ENCODE measurements at places on chromosomes 5 and 9.

- no peak for DNase-seq
Observed at GRCh38 chr9:31799953-31800609, 584.4 kb upstream of the ACO1 start.

DNA sequence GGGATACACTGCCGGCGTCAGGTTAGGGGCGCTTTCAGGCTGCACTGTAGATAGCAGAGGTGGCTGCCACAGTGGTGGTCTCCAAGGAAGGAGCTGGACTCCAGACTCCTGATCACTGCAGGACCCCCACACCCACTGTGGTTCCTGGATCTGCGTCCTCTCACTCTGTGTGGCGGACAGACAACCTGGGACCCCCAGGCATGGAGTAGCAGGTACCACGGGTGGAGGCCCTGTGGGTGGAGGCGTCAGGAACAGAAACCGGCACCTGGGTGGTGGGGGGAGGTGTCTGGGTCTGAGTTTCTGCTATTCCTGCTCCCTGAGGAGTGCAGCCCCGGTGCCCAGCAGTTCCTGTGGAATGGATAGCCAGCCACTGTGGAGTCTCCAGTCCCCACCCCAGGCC is 75.1 kb upstream of the PCAT7 start:
- DNase-seq: no peak

DNA sequence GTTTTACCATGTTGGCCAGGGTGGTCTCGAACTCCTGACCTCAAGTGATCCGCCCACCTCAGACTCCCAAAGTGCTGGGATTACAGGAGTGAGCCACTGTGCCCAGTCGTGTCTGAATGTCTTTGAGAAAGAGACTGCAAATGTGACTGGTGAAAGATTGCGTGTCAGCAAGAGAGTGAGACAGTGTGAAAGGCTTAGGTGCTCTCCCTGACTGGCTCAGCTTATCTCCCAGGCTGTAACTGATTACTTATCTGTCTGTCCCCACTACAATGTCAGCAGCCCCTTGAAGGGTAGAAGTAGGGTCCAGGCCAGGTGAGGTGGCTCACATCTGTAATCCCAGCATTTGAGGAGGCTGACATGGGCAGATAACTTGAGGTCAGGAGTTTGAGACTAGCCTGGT is 3.4 kb upstream of the FGFR4 start:
- DNase-seq: no peak

GRCh38 chr5:116559673-116560164 is 14.9 kb downstream of the SEMA6A start:
- no peak for DNase-seq

- DNase-seq: no peak
Observed at GRCh38 chr5:124328201-124328600, 418.2 kb downstream of the ZNF608 start.

DNA sequence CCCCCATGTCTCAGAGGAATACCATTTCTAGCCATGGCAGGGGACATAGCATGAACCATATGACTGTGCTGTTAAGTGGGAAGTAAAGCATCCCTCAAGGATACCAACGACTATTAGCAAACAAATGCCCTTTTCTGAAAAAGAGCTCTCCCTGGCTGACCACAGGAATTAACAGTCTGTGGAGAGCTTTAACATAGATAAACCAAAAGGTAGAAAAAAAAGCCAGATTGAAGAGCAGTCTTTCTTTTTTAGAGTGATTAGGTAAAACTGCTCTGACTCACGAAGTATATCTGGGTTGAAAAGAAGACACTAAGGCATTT is 532.7 kb upstream of the DMAC1 start:
- no peak for DNase-seq

DNA sequence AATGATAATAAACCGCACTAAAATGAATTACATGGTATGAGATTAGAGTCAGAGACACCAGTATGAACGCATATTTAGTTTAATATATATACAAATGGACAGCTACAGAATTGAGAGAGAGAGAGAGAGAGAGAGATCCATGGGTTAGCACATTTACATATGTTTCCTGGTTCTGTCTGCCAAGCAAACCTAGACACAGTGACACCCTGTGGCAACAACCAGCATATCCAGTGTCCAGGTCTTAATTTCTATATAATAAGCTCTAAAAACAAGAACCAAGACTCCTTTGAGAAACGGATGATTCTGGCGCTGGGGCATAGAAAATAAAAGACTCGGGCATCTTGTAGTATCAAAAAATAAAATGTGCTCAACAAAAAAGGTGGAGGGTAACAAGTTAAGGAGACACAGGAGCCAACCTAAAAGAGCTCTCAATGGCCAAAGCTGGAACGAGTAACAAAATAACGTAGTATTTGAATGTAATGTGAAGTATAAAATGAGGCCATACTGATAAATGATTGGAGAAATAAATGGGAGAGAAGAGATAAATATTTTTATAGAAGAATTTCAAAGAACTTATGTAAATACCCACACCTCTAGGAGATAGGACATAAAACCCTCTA is 84.5 kb downstream of the RFX3 start:
- peak; percentile 17 for DNase-seq

DNA sequence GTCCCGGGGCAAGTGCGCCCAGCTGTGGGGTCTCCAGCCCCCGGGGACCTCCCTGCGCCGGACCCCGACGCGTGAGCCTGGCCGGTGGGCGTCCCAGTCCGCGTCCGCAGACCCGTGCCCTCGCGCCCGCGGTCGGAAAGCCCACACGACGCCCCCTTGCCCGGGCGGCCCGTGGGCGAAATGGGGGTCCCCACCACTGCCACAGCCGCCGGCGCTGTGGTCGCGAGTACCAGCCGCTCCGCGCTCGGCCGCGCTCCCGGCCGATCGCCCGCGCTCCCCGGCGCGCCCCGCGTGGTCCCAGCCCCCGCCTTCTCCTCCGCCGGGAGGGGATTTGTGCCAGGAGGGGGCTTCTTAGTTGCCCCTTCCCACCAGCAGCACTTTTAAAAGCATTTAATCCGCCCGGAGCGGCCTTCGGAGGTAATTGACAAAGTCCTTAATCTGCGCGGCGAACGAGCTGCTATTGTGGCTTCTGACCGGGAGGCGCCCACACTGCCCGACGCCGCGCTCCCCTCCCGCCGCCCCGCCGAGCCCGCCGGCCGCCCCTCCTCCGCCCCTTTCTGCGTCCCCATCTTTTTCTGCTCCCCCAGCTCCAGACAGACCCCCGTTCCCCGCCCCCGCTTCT is 469 bp upstream of the FIBCD1 start:
- no peak for DNase-seq

- DNase-seq: no peak
Observed at GRCh38 chr9:17025281-17025680, 109.6 kb upstream of the CNTLN start.

DNA sequence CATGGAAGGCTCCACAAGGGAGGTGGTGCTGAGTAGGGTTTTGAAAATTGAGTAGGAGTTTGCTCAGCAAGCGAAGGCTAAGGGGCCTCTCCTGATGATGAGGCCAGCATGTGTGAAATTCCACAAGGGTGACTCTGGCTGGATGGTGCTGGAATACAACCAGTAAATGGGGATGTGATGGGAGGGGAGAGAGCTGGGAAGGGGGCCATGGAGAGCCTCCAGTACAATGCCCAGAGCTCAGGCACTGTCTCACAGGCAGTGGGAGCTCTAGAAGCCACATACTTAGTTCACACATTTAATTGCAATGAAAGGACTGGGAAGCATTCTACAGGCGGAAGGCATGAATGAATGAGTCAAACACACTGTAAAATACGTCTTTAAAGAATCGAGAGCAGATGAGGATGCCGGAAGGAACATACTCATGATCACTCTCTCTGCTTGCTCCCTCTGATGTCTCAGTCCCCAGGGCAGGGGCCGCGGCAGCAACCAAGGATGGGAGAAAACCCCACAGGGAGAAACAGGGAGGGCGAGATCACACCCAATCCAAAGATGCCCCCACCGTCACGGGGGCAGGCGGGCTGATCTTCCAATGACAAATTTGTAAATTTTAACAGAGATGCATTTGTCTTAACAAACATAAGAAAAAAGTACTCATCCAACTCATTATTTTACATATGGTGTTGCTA is 261.0 kb downstream of the NSG2 start:
- no peak for DNase-seq

- DNase-seq: no peak
Observed at GRCh38 chr9:92644278-92644677, 25.7 kb downstream of the IPPK start.

DNA sequence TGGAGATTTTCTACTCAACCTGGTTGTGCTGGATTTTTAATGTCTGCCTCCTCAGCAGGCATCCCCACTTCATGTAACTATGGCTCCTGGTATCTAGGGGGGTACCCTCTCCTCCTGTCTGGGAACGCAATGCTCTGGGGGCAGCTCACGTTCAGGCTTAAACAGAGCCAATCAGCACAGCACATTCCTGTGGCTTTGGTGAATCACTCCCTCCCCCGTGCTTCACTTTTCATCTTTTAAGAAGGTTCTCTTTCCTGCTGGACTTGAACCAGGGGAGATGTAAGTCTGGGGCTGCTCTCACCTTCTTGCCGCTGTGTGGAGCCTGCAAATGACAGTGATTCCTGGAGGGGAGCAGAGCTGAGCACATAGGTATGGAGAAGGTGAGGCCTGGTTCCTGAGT is 101.2 kb downstream of the MSX2 start:
- no peak for DNase-seq

- no peak for DNase-seq
Observed at GRCh38 chr5:144812763-144813162, 642.1 kb downstream of the KCTD16 start.

GRCh38 chr5:141603923-141604717 is 14.7 kb downstream of the DIAPH1 start:
- no peak for DNase-seq

DNA sequence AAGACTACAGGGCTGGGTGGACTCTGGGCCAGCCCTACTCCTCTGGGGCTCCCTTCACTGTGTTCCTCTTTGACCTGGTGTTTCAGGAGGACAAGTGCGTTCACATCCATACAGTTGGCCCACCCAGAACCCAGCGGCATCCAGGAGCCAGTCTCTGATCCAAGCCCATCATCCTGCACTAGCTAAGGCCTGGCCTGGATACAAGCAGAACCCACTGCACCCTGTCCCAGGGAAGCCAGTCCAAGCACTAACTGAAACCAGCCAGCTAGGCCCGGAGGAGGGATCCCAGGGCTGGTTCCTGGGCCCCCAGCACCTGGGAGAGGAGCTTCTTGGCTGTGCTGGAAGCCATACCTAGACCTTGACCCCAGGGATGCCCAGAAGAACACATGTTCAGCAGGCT is 4.1 kb upstream of the GBGT1 start:
- DNase-seq: peak; percentile 41

- DNase-seq: no peak
Observed at GRCh38 chr5:51598026-51598425, 214.8 kb downstream of the ISL1 start.

DNA sequence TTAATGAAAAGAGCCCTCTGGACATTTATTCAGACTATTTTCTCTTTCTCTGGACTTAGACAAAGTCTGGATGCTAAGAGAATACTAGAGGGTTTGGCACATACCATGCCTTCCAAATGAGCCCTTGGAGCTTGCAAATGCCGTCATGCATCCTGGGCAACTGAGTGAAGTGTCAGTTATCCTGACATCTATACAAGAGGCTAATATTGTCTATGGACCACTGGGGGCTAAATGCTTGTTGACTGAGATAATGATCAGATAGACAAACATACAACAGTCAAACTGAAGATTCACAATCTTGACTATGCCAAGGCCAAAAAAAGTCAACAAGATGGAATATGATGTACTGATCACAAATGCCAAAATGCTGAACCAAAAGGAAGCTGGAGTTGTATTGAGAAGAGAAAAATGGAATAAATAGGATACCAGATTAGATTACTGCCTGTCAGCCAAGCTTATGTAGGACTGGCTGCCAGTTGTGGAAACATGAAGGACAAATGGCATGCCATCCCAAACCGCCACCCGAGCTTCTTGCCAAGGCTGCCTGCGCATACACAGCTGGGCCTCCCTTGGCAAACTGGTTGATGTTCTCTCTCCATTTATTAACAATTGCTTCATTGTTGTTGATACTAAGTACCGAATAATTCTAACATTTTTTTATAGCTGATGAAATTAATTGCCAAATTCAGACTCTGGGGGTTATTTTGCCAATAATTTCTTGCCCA is 240.1 kb upstream of the GRAMD2B start:
- peak; percentile 39 for DNase-seq

Measured in posterior cingulate gyrus (tissue), 11 donors.